ENCODE measurements at places on chromosomes 2 and 18. TPM values are rescaled to one million over a fixed set of nuclear protein-coding genes. Genes with fewer than 3 reads are reported as not detected.
A peak's percentile ranks its signal among the peaks of the same experiment; 100 is the strongest.

GRCh38 chr2:234286118-234286598 is 210.7 kb downstream of the ARL4C start:
- H3K27me3 ChIP-seq, result no peaks in the 10 kb centered on the region
- no peak overlapping the region for H3K27ac ChIP-seq
- no peaks in the 10 kb centered on the region for H3K4me1 ChIP-seq
- DNase-seq, result no peak
- no peak overlapping the region for H3K4me3 ChIP-seq

DNA sequence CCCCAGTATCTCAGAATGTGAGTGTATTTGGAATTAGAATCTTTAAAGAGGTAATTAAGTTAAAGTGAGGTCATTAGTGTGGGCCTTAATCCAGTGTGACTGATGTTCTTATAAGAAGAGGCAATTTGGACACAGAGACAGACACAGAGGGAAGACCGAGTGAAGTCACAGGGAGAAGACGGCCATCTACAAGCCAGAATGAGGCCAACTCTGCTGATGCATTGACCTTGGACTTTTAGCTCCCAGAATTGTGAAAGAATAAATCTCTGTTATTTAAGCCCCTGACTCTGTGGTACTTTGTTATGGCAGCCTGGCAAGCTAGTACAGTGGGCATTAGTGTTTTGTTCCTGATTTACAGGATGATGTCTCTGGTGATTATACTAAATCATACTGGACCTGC is 64.6 kb downstream of the LTBP1 start:
- H3K36me3 ChIP-seq, result no peaks in the 10 kb centered on the region
- H3K27ac ChIP-seq, result no peak overlapping the region
- no peak for DNase-seq

- DNase-seq, result no peak
- peaks cover 16% of the 10 kb centered on the region for H3K4me1 ChIP-seq
- no peak overlapping the region for H3K27ac ChIP-seq
Measured at GRCh38 chr2:188964976-188965546, 9.1 kb upstream of the COL3A1 start.

ABCG5 gene
- polyA plus RNA-seq, result not detected

DNA sequence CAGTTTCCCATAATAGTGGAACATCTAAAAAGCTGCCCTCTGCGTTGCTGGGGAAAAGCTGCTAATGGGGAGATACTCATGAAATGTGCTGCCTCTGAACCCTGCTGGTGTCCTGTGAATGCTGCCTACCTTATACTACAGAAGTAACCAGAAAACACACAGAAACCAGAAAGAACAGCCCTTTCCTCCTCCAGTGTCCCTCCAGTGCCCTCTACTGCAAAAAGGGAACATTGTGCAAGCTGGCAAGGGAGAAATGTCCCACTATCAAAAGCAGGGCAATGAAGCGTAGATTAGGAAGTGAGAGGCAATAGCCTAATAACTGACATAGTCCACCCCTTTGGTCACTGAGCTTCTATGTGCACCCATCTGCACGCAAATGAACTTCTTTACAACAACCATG is 162.7 kb upstream of the ETAA1 start:
- H3K4me3 ChIP-seq, result no peak overlapping the region
- H3K27me3 ChIP-seq, result no peaks in the 10 kb centered on the region
- no peaks in the 10 kb centered on the region for H3K36me3 ChIP-seq
- no peaks in the 10 kb centered on the region for H3K4me1 ChIP-seq

SIX3 gene
- polyA plus RNA-seq, result 0.02 TPM

DNA sequence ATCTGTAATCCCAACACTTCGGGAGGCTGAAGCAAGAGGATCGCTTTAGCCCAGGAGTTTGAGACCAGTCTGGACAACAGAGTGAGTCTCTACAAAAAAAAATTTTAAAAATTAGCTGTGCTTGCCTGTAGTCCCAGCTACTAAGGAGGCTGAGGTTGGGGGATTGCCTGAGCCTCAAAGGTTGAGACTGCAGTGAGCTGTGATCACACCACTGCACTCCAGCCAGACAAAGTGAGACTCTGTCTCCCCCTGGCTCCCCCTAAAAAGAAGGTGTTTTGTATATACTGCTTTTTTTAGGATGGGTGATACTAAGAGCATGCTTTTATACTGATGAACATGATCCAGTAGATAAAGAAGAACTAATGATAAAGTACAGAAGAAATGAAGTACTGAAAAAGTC is 145.0 kb downstream of the BAZ2B start:
- no peak for DNase-seq
- no peak overlapping the region for H3K4me3 ChIP-seq
- no peaks in the 10 kb centered on the region for H3K27me3 ChIP-seq

ALPG gene
- 0.76 TPM for polyA plus RNA-seq

GRCh38 chr2:210839034-210839433 is 282.6 kb downstream of the CPS1 start:
- no peak overlapping the region for H3K4me3 ChIP-seq
- no peak overlapping the region for H3K27ac ChIP-seq
- DNase-seq, result no peak
- H3K4me1 ChIP-seq, result no peaks in the 10 kb centered on the region

DNA sequence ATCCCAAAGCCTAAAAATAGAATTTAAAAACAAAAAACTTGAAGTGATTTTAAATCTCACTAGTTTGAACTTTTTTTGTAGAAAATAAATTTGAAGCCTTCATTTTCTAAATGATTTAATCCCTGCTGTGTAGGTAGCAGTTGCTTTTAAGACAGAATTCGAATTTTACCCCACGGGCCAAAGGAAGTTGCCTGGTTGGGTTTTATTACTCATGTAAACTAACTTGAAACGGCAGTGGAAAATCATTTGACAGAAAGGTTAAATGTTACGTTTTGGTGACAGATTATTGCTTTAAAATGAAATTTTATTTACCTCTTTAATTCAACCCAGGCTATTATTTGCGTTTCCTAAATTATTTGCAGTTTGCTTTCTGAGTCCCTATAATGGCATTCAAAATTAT is 2.0 kb downstream of the MAPRE2 start:
- H3K4me1 ChIP-seq, result peaks cover 48% of the 10 kb centered on the region
- H3K27ac ChIP-seq, result peak overlapping the region; percentile 76
- DNase-seq, result no peak
- H3K36me3 ChIP-seq, result peaks cover 3% of the 10 kb centered on the region

IL36G gene
- polyA plus RNA-seq, result 0.14 TPM

DNA sequence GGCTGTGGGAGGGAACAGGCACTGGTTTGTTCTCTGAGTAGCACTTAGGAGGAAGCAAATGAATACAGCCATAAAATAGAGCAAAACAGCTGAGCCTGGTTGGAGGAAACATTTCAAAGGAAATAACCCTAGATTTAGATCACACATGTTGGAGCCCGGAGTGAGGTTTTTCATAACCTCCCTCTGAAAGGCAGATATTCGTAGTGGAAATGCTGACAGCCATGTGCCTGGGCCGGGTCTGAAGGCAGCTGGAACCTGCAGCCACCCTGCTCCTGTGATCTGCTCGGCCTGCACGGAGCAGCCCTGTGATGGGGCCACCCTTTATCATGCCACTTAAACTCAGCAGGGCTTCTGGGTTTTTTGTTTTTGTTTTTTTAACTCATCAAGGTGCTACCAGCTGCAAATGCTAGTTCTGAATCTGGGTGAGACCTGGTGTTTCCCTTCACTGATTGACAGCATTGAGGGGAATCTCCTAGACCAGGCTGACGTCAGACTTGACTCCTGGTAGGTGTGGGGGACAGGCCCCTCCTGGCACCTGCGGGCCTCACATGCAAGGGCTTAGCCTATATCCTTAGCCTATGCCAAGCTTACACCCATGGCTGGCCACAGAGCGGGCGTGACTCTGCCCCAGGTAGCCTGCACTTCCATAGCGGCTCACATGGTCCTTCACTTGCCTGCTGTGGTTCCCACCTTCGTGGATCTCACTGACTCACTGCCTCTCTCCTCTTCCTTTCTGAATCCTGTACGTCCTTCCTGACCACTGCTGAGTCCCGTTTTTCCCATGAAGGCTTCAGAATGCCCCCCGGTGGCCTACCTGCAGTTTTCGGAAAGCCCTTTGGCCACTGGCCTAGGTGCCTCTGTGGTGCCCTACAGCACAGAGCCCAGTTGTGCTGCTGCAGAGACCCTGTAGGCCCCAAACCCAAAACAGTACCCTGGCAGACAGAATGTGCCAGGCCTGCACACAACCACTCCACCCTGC is 217.3 kb downstream of the SEPTIN10 start:
- H3K27me3 ChIP-seq, result no peaks in the 10 kb centered on the region
- no peak overlapping the region for H3K4me3 ChIP-seq
- no peak overlapping the region for H3K27ac ChIP-seq
- no peak for DNase-seq
- H3K36me3 ChIP-seq, result peaks cover 5% of the 10 kb centered on the region

DNA sequence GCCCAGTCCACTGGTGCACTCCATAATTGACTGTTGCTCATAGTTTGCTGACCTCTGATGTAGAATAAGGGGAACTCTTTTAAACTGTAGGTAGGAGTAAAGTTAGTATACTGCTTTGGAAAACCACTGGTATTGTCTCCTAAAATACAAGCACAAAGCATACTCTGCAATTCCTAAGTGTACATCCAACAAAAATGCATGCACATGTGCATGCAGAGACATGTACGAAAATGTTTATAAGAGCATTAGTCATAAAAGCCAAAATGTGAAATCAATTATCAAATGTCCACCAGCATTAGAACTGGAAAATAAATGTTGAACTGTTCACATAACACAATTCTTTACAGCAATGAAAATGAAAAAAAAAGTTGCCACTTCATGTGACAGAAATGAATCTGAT is 39.8 kb upstream of the DDX18 start:
- H3K4me3 ChIP-seq, result no peak overlapping the region
- H3K4me1 ChIP-seq, result no peaks in the 10 kb centered on the region
- no peaks in the 10 kb centered on the region for H3K27me3 ChIP-seq

- DNase-seq, result no peak
- H3K27ac ChIP-seq, result no peak overlapping the region
- no peaks in the 10 kb centered on the region for H3K27me3 ChIP-seq
- no peak overlapping the region for H3K4me3 ChIP-seq
- no peaks in the 10 kb centered on the region for H3K4me1 ChIP-seq
- no peaks in the 10 kb centered on the region for H3K36me3 ChIP-seq
Measured at GRCh38 chr2:14137643-14138042, 494.9 kb upstream of the LRATD1 start.

- no peak for DNase-seq
- H3K4me1 ChIP-seq, result no peaks in the 10 kb centered on the region
- no peak overlapping the region for H3K27ac ChIP-seq
- peaks cover 7% of the 10 kb centered on the region for H3K27me3 ChIP-seq
- H3K36me3 ChIP-seq, result no peaks in the 10 kb centered on the region
Measured at GRCh38 chr18:57131101-57131500, 15.8 kb upstream of the BOD1L2 start.

DNA sequence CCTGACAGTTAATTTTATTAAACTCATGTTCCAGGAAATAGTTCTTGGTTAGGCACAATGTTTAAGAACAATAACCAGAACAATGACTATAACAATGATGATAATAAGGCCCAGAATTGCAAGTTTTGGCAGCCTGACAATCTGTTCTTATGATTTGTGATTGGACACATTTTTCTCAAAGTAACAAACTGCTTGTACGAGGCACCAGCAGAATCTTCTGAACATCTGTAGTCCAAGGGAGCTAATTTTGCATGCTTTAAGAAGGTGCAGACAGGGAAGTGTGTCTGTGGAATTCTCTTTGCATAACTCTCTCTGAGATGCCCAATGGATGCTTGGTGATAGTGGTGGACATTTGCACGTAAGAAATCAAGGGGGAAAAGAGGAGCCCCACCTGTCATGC is 709.3 kb downstream of the SLC4A3 start:
- H3K27ac ChIP-seq, result no peak overlapping the region
- H3K4me1 ChIP-seq, result no peaks in the 10 kb centered on the region
- H3K36me3 ChIP-seq, result no peaks in the 10 kb centered on the region
- H3K27me3 ChIP-seq, result no peaks in the 10 kb centered on the region
- H3K4me3 ChIP-seq, result no peak overlapping the region

- H3K27me3 ChIP-seq, result no peaks in the 10 kb centered on the region
- no peak overlapping the region for H3K4me3 ChIP-seq
- H3K27ac ChIP-seq, result no peak overlapping the region
- peaks cover 9% of the 10 kb centered on the region for H3K4me1 ChIP-seq
Measured at GRCh38 chr18:79726721-79727120, 47.1 kb downstream of the CTDP1 start.

- H3K27me3 ChIP-seq, result no peaks in the 10 kb centered on the region
- peaks cover 5% of the 10 kb centered on the region for H3K36me3 ChIP-seq
Measured at GRCh38 chr18:33729556-33729955, 151.5 kb downstream of the ASXL3 start.

- H3K27ac ChIP-seq, result no peak overlapping the region
- H3K4me1 ChIP-seq, result no peaks in the 10 kb centered on the region
- DNase-seq, result no peak
- H3K27me3 ChIP-seq, result no peaks in the 10 kb centered on the region
- no peak overlapping the region for H3K4me3 ChIP-seq
Measured at GRCh38 chr18:53790786-53791185, 433.7 kb downstream of the MBD2 start.

SPP2 gene
- not detected for polyA plus RNA-seq

DNA sequence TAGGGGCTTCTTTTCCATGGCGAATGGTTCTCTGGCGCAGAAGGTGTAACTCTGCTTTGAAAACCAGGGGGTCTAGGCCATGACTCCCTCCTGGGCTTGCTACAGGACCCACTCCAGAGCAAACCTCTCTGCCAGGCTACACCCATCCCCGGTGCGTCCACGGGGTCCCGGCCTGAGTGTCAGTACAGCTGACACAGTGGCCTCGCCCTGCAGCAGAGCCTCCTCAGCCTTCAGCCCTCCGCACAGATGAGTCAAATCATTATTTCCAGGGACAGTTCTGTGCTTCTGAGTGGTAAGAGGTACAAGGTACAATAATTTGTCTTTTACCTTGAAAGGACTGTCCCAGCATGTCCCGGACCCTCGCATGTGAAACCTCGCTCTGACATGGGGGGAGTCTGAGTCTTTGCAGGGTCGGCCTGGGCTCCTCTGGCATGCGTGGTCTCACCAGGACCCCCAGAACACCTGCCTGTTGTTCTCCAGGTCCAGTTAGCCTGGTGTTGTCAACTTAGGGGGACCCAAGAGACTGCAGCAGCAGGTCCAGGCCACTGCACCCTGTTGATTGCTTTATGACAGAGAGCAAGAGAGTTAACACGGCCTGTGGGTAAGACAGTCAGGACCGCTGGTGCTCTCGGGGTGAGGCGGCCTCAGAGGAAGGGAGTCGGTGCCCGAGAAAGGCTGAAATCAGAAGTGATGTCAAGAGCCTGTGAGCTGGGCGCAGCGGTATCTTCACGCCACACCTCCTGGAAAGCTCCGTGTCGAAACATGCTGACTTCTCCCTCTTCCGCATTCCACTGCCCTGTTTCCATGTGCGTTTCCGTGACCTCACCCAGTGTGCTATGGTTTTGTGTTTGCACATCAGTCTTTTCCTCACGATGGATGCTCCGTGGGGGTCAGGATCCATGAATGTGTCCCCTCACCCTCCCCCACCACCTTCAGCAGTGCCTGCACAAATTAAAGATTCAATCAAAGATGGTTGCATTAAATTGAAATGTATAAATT is 340.1 kb downstream of the EIPR1 start:
- H3K27me3 ChIP-seq, result no peaks in the 10 kb centered on the region
- no peaks in the 10 kb centered on the region for H3K36me3 ChIP-seq
- H3K4me3 ChIP-seq, result no peak overlapping the region
- no peaks in the 10 kb centered on the region for H3K4me1 ChIP-seq
- no peak overlapping the region for H3K27ac ChIP-seq

GRCh38 chr2:230849633-230850357 is 14.9 kb upstream of the ITM2C start:
- no peak overlapping the region for H3K27ac ChIP-seq
- H3K36me3 ChIP-seq, result no peaks in the 10 kb centered on the region
- no peak for DNase-seq

GRCh38 chr18:77993188-77993981 is 743.7 kb downstream of the GALR1 start:
- H3K27ac ChIP-seq, result no peak overlapping the region
- DNase-seq, result no peak
- H3K4me1 ChIP-seq, result no peaks in the 10 kb centered on the region
- H3K4me3 ChIP-seq, result no peak overlapping the region

CPLX4 gene
- 0.01 TPM for polyA plus RNA-seq
